Uterus (tissue), 4 donors: ENCODE measurements at places on chromosomes 7 and 10. TPM values are rescaled to one million over a fixed set of nuclear protein-coding genes. Genes with fewer than 3 reads are reported as not detected.

Gene EBLN1
- total RNA-seq = not detected

Gene MEOX2
- 0.51 TPM for total RNA-seq

GRCh38 chr10:80530251-80530650, 7.5 kb upstream of the SH2D4B start:
- no peak for DNase-seq

GRCh38 chr10:103021150-103021899, 103.2 kb downstream of the CNNM2 start:
- no peak for DNase-seq

DNA sequence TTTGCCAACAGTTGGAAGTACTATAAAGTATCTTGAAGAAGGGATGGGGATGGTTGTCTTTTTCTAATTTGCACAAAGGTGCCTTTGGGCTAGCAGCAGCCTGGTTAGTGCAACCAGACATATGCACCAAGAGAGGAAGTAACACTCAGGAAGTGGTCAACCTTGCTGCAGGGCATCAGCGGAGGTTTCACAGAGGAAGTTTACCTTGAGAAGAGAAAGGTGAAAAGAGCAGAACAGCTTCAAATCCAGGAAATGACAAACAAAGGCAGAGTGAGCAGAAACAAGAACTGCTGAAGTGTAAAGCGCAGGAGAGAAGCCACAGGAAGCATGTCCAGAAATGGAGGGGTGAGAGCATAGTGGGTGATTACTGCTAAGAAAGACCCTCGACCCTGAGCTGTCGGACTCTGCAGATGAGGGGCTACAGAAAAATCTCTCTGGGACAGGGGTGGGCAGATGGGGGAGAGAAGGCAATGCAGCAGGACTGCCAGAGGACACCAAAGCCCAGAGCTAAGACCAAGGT, 66.9 kb downstream of the STK17A start:
- no peak for DNase-seq

- no peak for DNase-seq
Observed at GRCh38 chr7:38185395-38186307, 7.6 kb downstream of the STARD3NL start.

Gene ZNF679
- not detected for total RNA-seq
